ENCODE measurements at places on chromosomes 3 and 15.

GRCh38 chr3:117117188-117117936 lies 407.8 kb downstream of the TUSC7 start:
- no peak for DNase-seq

DNA sequence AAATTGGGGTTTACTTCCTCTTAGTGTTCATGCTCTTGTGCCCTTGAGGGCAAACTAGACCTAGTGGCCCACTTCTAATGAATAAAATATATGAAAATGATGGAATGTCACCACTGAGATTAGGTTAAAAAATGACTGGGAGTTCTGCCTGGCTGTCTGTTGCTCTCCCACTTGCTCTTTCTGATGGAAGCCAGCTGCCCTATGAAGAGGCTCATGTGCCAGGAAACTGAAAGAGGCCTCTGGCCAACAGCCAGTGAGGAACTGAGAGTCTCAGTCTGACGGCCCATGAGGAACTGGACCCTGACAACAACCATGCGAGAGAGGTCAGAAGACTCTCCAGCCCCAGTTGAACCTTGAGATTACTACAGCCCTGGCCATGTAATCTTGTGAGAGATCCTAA lies 107.1 kb upstream of the FHIT start:
- no peak for DNase-seq

GRCh38 chr15:95690631-95691340 lies 639.7 kb upstream of the NR2F2 start:
- DNase-seq, result no peak

DNA sequence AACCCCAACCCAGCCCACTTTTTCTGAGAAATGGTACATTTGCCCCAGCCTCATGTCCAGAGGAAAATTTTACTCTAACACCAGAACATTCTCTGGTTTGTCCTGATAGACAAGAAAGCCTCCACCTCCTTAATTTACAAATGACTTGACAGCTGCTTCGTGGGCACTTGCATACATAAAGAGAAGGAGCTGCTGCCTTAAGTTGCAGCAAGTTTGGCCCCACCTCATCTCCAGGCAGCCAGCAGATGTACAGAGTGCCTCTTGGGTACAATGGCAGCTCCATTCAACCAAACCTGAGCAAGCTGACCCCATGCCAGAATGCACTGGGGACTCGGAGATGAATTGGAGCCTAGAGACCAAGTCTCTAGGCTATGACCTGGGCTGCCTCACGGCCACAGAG lies 6.2 kb upstream of the H1-8 start:
- no peak for DNase-seq

DNA sequence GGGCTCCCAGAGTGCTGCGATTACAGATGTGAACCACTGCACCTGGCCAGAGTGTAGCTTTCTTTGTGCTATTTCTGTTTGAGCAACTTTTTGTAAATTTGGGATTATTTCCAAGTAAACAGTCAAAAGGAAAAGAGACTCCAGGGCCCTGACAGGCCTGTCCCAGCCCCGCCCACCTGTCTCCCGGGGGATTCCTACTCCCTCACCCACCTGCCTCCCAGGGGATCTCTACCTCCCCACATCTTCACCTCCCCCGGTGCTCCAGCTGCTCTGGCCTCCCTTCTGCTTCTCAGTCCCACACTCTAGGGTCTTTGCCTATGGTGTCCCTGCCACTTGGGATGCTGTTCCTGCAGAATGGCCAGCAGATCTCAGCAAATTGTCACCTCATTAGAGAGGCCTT lies 7.0 kb downstream of the RHCG start:
- no peak for DNase-seq

DNA sequence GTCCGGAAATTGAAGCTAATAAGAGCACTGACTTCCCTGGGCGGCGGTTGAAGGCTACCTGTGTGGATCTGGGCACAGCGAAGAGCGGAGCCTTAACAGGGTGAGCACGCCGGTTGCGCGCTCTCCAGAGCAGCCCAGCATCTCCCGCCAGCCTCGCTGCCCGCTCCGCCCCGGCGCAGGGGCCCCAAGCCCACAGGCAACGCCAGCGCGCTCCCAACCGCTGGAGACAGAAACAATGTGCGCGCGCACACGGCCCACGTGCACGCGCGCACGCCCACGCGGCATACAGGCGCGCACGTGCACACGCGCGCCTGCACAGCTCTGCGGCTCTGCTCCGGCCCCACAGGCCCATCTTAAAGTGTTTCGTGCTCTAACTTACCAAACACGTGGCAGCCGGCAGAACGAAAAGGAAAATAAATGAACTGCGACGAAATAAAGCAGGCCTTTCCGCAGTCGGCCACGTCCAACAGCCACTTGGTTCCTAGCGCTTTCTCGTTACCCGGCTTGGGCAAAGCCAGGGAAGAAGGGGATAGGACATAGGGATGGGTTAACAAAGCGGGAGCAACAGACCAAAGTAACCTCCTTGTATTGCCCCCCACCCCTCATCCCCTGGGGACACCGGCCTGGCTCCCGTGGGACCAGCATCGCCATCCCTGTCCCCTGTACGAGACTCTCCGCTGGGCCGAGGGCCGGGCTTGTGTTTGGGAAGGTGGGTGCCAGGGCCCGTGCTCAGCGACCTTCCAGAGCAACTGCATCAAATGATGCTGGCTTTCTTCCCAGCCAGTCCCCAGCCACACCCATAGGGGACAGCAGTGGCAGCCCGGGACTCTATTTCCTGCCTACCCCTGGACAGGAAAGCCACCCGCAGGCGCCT lies 203.7 kb downstream of the ABHD5 start:
- DNase-seq, result no peak

DNA sequence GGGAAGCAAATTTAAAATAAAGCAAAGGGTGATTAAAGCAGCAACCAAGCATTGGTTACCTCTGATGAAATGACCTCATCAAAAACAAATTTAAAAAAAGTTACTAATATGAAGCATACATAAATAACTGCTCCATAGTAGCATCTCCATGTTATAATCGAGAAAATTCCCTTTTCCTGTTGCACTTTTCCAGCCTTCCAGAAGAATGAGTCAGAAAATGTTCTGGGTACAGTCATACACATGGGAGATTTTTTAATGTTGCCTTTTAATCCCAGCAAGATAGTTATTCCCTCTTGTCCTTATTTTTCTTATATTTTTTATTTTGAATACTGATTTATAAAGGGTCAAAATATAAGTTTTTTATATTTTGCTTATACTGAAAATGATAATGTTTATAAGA lies 2.6 kb upstream of the TMCO5A start:
- no peak for DNase-seq

DNA sequence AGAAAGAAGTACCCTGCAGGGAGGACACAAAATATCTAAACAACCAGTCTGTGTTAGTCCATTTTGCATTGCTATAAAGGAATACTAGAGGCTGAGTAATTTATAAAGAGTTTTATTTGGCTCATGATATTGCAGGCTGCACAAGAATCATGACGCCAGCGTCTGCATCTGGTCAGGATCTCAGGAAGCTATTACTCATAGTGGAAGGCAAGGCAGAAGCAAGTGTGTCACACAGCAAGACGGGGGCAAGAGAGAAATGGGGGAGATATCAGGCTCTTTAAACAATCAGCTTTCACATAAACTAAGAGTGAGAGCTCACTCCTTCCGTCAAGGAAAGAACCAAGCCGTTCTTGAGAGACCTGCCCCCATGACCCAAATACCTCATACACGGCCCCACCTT lies 614.8 kb downstream of the ZIC1 start:
- DNase-seq, result no peak

DNA sequence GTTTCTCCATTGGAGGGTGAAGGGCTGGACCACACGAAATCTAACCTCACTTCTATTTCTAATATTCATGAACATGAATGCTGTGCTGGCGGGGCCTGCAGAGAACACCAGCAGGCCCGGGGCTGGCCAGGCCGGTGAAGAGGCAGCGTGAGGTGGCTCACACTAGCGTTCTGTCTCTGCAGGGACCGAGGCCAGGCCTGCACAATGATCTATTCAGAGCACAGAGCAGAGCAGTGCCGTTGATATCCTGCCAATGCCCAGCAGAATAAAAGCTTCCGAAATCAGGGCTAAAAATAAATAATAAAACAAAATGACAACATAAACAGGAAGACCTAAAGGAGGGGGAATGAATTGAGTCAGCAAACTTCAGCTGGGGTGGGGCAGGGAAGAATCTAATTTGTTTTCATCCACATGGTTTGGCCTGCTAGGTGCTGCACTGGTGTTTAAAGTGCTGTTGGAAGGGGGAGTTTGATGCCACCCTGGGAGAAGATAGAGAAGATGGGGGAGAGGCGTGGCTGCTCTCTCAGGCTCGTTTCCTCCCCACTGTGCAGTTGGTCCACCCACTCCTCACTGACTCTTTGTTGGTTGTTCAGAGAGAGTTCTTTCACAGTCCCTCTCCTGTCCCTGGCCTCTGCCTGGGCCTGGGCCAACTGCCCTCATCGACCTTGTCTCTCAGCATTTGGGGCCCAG lies 837.1 kb downstream of the AGBL1 start:
- DNase-seq, result no peak

GRCh38 chr3:146970236-146970635 lies 365.1 kb upstream of the PLSCR5 start:
- DNase-seq, result no peak

DNA sequence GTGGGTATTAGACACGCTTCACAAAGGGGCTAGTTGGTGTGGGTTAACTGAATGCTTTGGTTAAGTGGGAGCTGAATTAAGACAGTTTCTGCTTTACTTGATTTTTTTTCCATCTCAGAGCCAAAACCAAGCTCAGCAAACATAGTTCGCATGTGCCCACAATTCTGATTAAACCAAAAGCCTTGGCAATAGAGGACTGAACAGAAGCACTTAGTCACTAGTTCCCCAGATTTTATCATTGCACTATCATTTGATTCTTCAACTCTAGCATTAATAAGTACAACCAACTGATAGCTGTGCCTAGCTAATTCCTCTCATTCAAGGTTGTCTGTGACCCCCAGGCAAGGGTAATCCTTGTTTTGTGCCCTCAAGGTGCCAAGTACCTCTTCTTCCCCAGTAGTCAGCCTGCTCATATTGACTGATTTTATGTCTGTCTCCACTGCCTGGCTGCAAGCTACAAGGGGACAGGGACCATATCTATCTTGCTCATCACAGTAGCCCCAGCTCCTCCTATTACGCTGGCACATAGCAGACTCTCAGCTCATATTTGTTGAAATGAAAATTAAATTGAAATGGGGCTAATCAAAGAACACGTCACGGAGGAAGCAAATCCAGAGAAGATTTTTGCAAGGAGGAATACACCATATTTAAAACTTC lies 9.9 kb upstream of the ARHGEF3 start:
- DNase-seq, result no peak

GRCh38 chr3:32056559-32057290 lies 49.7 kb upstream of the GPD1L start:
- no peak for DNase-seq

- no peak for DNase-seq
Measured at GRCh38 chr15:76533060-76533820, 196.7 kb downstream of the ISL2 start.

- DNase-seq, result no peak
Measured at GRCh38 chr3:129749692-129750091, 143.2 kb upstream of the PLXND1 start.

GRCh38 chr15:79394231-79394630 lies 37.9 kb upstream of the MINAR1 start:
- no peak for DNase-seq

GRCh38 chr15:25679492-25679891 lies 183.6 kb downstream of the ATP10A start:
- DNase-seq, result no peak

DNA sequence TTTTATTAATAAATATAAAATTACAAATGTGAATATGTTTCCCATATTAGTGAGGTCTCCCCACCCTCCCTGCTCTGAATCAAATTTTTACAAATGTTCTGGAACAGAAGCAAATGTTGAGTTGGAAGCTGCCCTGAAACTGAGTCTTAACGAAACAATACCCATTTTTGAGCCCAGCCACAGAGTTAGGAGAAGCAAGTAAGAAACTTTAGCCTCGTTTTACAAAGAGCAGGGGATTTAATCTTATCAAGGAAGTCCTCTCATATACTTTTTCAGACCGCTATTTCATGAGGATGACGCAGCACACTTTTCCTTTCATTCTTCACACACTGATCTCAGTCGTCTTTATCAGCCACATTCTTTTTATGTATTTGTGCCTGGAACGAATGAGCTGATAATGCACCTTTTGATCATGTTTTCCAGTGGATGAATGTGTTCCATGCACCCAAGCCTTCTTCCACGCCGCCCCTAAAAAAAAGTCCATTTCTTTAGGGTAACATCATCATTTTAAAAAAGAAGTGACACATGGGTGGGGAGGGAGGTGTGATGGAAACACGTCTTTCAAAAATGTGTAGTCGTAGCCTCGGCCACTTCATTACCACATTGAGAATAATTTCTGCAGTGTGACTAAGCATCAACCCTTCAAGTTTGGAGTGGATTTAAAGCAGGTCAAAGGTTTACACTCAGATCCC lies 48.1 kb downstream of the SETMAR start:
- no peak for DNase-seq

- no peak for DNase-seq
Measured at GRCh38 chr3:111299192-111299615, 227.6 kb downstream of the NECTIN3 start.

- no peak for DNase-seq
Measured at GRCh38 chr3:4655145-4656045, 162.2 kb downstream of the ITPR1 start.

DNA sequence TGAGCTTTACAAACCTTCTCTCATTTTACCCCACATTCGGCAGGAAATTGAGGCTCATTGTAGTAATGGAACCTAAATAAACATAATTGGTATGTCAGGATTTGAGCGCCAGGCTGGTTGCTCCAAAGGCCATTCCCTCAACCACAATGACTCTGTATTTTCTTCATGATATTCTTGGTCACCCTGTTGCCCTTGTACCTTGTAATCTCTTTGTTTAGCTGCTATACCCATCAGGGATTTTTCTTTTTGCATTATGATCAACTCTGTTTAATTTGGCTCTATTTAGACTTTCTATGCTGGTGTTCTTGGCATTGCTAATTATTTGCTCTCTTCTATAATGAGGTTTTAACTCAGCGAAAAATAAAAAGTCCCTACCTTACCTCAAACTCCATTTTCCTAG lies 29.8 kb downstream of the DUOX2 start:
- DNase-seq, result no peak

GRCh38 chr15:69034352-69034751 lies 19.9 kb downstream of the NOX5 start:
- no peak for DNase-seq

DNA sequence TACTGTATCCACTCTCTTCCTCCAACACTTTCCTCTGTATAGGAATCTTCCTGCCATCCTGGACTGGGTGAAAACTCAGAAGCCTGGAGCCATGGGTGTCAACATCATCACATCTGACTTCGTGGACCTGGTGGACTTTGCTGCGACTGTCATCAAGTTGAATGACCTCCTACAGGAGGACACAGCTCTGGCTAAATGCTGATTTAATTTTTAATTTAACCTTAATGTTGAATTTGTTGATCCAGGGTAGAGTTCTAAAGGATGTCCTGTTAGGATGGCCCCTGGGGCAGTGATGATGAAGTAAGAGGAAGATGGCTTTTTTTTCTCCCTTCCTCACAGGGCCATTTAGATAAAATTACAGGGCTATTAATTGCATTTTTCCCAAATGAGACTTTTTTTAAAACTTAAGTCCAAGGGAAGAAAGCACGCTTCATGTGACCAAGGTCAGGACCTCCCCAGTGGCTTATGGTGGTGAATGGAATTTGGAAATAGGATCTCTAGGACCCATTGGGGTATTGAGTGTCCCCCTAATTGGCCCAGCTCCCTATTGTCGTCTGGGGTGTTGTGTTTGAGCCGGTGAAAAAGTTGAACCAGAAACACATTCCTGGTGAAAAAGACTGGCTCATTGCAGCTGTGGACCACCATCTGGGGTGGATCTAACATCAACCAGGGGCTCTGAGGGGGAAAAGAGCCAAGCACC lies 125.7 kb upstream of the ZBED2 start:
- DNase-seq, result no peak

- DNase-seq, result no peak
Measured at GRCh38 chr3:185912512-185912911, 25.3 kb downstream of the TRA2B start.

- DNase-seq, result no peak
Measured at GRCh38 chr3:128573160-128573559, 77.5 kb downstream of the RPN1 start.

Measured in activated CD8-positive, alpha-beta memory T cell treated with anti-CD3 and anti-CD28 coated beads for 1 hour (primary cell).